ENCODE measurements at places on chromosomes 13 and 19.

DNA sequence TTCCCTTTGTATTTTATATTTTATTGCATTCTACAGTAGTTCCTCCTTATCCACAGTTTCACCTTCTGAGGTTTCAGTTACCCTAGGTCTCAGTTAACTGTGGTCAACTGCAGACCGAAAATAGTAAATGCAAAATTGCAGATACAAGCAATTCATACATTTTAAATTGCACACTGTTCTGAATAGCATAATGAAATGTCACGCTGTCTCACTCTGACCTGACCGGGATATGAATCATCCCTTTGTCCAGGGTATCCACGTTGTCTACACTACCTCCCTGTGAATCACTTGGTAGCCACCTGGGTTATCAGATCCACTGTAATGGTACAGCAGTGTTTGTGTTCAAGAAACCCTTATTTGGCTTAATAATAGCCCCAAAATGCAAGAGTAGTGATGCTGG, 325.0 kb downstream of the DNAJC15 start:
- DNase-seq, result no peak

GRCh38 chr19:46639358-46640182, 3.6 kb upstream of the GNG8 start:
- no peak for DNase-seq

DNA sequence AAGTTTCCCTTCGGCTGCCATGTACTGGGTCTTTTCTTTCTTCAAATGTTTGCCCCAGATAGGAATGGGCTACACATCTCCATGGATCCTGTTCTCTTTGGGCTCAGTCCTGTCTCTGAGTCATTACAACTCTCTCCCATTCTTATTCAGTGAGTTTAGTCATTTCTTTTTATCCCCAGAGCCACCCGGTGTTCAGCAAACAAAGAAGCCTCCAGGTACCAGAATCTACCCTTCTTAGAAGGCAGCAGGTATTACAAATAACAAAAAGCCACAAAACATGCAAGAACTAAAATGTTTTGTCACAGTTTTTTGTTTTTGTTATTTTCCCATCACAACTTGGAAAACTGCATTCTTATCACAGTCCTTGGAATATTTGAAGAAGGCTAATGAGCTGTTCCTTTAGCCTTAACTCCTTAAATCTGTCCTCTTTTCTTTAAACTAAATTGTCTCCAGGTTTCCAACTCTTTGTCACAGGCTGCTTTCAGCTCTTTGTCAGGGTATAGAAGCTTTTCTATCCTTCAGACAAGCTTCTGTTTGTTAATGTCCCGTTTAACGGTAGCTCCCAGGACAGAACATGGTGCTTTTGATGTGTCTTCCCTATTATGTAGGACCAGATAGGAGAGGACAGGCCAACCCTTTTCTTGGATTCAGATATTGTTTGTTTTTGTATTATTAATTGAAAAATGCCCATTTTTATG, 215.5 kb upstream of the HTR2A start:
- no peak for DNase-seq

DNA sequence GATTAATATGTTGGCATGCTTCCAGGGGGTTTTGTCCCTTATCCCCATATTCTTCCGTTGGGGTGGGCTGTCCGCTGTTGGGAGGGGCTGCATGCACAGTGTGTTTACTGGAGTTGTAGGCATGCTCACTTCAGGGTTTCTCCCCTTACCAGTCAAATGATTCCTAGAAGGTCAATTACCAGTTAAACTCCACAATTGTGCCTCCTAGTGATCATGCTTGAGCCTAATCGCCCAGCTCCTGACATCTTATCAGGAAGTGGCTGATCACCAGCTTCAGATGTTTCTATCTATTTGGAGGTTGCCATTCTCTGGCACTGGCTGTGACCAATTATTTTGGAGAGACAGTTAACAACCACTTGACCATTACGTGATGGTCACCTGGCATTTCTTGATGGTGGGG, 1090.0 kb downstream of the SLITRK5 start:
- DNase-seq, result no peak

DNA sequence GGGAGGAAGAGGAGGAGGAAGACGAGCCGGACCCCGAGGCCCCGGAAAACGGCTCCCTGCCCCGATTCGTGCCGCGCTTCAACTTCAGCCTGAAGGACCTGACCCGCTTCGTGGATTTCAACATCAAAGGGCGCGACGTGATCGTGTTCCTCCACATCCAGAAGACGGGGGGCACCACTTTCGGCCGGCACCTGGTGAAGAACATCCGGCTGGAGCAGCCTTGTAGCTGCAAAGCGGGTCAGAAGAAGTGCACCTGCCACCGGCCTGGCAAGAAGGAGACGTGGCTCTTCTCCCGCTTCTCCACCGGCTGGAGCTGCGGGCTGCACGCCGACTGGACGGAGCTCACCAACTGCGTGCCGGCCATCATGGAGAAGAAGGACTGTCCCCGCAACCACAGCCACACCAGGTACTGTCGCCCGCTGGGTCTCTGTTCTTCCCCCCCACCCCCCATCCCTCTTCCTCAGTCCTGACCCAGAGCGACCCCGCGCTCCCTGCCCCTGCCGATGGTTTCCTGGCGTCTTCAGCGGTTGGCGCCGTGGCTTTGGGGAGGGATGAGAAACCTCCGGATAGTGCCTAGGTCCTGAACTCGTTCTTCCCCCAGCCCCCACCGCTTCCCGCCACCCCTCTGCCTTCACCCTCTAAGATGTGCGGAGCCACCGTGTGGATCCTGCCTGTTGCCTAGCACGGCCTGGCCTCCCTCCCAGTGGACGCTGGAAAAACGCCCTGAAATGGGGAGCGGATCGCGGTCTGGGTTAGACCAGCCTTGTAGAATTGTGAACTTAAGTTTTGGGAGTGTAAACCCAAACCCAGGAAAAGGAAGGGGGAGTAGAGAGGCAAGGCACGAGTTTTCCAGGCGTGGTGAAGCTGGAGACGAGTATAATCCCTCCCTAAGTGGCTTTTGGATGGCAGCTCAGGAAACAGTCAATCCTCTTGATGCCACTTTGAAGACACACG, 1.5 kb downstream of the HS6ST3 start:
- no peak for DNase-seq

- DNase-seq, result no peak
Observed at GRCh38 chr19:46385636-46386035, 27.7 kb downstream of the CCDC8 start.

- DNase-seq, result no peak
Observed at GRCh38 chr19:45177817-45178261, at the start of gene TRAPPC6A. TSS of gene TRAPPC6A (minus strand) at chr19:45178237. CDS start at chr19:45178218, 19 bp downstream.

- no peak for DNase-seq
Observed at GRCh38 chr13:79581870-79582315, 100.9 kb downstream of the NDFIP2 start.
